ENCODE measurements at places on chromosomes 4 and X. TPM values are rescaled to one million over a fixed set of nuclear protein-coding genes. Genes with fewer than 3 reads are reported as not detected.

GRCh38 chr4:108004646-108005045 is 15.0 kb downstream of the HADH start:
- ATAC-seq = no peak

GRCh38 chr4:152045807-152046571 is 285.2 kb upstream of the GATB start:
- ATAC-seq = peak; percentile 65

Gene MGAT4D
- total RNA-seq = not detected

Gene FAM199X
- 33.8 TPM for total RNA-seq

GRCh38 chr4:39029752-39030694 is 2.2 kb downstream of the TMEM156 start:
- ATAC-seq = no peak

Gene PABPC1L2B
- total RNA-seq = not detected

GRCh38 chrX:67004451-67004850 is 365.6 kb upstream of the EDA2R start:
- no peak for ATAC-seq

- ATAC-seq = no peak
These were observed 23.7 kb downstream of the ABCG2 start for GRCh38 chr4:88134536-88135355.

DNA sequence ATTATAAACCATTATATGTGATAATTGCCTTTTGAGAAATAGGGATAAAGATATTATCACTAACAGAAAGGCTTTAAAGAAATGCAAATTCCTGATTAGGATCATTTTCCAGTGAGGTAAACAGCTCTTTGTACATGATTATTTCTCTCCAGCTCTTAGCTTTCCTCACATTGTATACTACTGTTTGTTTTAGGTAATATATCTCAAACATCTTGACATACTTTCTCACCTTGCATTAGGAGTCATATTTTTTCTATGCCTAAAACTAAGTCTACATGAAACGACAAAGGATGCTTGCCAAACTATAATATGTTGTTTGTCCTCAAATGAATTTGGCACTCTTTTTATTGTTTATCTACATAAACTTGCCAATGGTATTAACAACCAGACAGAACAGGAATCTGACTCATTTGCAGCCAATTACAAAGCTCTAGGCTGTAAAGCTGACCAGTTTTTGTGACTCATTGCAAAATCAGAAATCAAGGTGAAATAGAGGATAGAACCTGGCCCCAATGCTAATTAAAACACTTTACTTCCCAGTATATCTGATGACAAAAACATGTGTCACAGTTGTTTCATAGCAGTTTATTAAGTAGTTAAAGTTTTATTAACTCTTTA is 107.0 kb downstream of the IQCM start:
- no peak for ATAC-seq

Gene RPS6KA3
- 55.4 TPM for total RNA-seq

DNA sequence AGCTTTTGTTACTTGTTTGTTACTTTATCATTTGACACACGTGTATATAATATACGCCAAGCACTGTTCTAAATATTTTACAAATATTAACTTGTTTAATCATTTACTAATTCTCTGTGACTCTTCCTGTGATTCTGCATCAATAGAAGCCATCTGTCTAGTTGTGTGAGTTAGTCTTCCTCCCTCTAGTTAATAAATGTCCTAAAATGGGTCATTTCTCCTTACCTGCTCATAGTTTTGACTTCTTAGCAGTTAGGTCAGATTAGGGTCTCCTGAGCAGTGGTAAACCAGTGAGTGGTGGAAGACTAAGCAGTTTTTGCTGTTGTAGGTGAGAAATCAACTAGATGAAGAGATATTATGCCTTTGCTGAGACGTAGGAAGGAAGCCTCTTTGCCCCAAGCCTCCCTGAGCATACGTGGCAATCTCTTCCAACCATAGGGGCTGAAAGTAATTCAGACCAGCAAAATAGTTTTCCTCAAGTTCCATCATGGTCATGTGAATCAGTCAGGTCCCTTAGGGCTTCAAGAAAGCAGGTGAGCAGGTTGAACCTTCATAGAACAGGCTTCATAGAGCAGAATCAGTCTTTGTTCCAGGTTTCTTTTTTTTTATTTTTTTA is 38.7 kb upstream of the THOC2 start:
- ATAC-seq = no peak

DNA sequence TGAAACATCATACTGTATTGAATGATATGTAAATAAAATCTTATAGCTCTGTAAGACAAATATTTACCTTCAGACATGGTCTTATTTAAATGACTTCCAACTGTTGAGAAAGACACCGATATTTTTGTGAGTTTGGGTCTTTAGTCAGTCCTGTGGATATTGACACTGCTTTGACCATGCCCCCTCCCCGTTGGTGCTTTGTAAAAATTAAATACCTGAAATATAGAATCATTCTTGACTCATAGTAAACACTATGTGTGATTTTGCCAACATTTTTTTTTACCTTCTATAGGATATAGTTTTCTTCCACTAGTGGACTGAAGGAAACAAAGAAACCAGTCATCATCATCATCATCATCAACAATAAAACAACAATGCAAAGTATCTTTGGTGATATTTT is 114.3 kb upstream of the HS3ST1 start:
- ATAC-seq = no peak

- no peak for ATAC-seq
These were observed 29.6 kb downstream of the PHOX2B start for GRCh38 chr4:41718907-41719306.

DNA sequence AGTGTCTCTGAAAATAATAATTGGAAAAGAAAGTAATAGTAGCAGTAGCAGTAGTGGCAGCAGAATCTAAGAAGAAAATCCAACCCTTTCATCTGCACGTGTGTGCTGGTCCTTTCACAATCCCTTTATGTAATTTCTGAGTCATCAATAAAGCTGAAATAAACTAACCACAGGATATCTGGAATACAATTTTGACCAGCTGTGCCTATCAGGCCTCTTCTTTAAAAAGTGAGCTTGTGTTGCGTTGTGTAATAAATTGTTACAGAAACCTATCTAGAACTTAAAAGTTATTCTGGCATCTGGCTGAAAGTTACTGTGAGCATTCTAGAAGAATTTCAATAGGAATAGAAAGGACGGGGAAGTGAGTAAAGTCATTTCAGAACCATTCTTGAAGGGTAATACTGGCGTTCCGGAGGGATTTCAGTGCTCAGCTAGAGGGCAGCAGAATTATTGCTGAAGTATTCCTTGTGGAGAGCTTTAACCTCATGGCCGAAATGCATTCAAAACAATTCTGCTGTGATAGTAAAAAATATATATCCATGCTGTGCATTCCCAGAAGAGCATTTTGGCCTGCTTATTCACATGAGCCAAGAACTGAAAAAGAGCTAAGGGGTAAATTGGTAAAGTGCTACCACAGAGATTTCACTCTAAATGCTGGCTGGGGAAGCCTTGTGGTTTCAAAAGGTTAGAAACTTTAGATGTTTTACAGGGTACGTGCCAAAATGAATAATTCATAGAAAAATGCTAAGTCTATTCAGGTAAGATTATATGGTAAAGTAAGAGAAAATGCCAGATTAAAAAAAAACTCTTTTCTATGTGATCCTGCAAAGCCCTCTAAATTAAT is 260.6 kb downstream of the NKX6-1 start:
- ATAC-seq = peak; percentile 78

DNA sequence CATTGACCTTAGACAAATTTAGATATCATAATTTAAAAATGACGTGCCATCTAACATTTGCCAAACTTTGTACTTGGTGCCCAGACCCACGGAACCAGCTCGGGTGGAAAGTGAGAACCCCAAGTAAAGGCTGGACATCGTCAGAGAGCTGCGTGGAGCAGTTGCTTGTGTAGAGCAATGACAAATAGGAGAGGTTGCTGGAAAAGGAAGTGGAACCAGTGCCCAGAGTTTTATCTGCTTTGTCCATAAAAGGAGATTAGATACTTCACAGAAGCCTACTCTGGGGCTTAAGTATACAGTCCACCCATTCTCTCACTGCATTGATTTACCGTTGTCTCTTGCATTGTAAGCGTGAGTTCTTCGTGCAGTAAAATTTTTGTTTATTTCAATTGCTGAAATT is 5.4 kb upstream of the TBC1D1 start:
- peak; percentile 46 for ATAC-seq

DNA sequence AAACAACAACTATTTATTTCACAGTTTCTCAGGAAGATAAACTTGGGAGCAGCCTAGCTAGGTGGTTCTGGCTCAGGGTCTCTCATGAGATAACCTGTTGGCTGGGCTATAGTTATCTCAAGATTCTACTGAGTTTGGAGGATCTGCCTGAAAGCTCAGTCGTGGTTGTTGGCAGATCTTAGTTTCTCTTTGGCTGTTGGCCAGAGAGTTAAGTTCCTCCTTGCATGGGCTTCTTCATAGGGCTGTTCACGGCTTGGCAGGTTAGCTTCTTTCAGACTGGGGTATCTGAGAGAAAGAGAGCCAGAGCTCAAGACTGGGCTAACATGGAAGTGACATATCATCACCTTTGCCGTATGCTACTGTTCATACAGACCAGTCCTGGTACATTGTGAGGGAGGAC is 28.7 kb downstream of the SEC24B start:
- ATAC-seq = no peak

DNA sequence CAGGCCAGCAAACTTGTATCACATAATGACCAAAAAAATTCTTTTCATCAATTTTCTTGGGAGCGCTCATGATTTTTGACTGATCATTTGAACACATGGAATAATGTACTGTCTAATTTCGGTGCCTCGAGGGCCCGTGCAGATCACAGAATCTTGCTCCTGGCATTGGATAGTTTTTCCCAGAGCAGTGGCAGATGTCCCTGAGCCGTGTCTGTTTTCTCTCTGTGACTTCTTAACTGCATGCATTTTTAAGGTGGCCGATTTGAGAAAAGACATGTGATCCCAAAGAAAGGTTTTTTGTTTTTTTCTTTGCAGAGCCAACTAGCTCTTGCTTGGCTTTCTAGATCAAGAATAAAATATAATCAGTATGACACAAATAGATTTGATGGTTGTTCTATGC is 19.7 kb downstream of the GPRIN3 start:
- ATAC-seq = no peak

GRCh38 chr4:113981591-113981990 is 2.1 kb upstream of the ARSJ start:
- ATAC-seq = no peak

DNA sequence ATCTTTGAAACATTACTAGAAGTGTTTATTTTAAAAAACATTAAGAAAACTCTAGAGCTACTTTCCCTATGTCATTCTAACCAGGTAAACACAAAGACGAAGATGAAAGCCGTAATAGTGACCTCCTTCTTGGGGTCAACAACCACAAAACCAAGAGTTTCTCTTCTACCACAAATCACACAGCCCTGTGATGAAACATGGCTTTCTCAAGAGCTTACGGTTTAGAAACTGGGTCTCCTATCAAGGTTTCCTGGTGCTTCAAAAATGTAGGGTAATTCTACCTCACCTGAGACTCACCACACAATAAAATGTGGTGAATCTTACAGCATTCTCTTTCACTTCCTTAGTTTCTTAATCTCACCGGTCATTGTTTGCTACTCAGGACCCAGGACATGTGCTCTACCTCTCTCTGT is 50.9 kb downstream of the CORIN start:
- no peak for ATAC-seq

Gene CXCL10
- 2.1 TPM for total RNA-seq

DNA sequence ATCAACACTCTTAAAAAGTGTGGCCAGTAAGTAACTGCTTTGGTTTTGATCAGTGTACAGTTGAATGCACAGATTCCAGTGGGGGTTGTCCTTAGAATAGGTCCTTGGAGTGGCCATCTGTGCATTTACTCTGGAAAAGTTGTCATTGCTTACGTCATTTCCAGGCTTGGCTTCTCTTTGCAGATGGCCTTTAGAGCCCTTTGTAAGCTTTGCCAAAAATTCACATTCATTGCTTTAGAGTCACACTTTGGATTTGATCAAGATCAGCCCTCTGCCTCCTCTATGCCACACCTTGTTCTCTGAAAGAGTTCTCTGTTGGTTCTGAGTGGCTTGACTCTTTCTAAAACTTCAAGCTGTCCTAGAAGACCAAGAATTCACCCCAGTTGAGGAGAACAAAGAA is 83.9 kb downstream of the MAMLD1 start:
- ATAC-seq = no peak

Gene FOXP3
- not detected for total RNA-seq

DNA sequence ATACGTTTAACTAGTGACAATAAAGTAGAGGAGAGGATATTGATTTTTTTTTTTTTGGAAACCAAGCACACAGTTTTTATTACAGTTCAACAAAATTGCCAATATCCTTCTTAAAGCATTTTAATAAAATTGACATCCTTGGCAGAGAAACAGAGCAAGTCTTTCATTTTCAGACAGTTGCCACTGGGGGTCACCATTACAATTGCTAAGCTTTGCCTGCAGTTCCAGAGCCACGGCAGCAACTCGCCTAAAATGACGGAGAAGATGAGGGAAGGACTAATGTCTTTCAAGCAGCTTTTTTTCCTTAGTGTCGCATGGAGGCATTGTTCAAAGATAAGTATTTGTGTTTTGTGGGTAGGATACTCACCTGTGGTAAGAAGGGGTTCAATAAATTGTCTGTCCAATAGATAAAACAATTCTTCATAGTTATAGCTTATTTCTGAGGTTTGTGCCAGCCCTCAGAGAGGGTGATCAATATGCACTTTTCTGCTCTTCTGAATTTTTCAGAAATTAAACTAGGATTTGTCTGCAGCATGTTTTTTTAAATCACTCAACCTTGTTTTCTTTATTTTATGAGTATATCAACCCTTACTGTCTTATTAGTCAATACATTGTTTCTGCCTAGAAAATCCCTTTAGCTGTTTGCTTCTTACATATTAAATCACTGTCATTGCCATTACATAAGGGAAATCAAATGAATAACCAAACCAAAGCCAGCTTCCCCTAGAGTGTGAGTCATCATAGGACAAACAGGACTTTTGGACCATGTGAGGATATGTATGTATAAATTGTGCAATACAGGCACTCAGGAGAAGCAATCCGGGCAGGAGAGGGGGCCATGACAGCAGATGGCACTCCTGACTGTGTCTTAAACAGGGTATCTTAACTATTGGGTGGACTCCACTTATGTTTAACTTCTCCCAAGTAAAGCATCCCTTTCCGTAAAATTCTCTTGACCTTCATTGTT is 508.1 kb upstream of the ARX start:
- no peak for ATAC-seq

DNA sequence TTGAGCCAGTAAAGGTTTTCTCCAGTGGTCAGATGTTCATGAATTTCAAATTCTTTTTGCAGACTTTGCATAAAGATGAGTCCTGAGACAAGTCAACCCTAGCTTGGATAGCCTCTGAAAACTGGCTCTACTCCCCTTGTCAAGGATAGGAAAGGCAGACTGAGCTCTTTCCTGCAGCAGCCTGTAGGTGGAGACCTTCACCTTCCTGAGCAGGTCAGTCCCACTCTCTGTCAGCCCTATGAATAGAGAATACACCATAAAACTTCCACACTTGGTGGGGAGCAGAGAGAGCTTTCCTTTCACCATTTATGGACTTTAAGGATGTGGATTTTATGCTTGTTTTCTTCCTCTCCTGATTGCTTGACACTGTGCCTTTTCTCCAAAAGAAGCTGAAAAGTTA is 41.9 kb downstream of the PCDH19 start:
- ATAC-seq = no peak

DNA sequence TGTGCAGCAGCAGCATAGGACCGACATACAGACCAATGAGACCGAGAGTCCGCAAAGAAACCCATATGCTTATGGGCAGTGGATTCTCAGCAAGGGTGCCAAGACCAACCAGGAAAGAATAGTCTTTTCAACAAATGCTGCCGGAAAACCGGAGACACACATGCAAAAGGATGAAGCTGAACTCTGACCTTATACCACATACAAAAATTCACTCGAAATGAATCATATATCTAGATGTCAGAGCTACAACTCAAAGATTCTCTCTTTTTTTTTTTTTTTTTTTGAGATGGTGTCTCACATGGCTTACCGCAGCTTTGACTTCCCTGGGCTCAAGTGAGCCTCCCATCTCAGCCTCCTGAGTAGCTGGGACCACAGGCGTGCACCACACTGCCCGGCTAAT is 16.0 kb upstream of the MXD4 start:
- ATAC-seq = no peak

Gene MFAP3L
- 8.4 TPM for total RNA-seq
